ENCODE measurements at places on chromosomes 4 and X. TPM values are rescaled to one million over a fixed set of nuclear protein-coding genes. Genes with fewer than 3 reads are reported as not detected.

The DCTD gene
- total RNA-seq: 54.0 TPM

The MAGEE2 gene
- not detected for total RNA-seq

GRCh38 chr4:15001248-15001868, 923 bp upstream of the CPEB2 start:
- DNase-seq: peak; percentile 85

GRCh38 chr4:100936661-100937375, 410.5 kb downstream of the PPP3CA start:
- DNase-seq: no peak

GRCh38 chr4:27397886-27398285, 537.2 kb downstream of the STIM2 start:
- no peak for DNase-seq

The FAT4 gene
- 8.4 TPM for total RNA-seq

The AMTN gene
- not detected for total RNA-seq

The UGT2A2 gene
- not detected for total RNA-seq

DNA sequence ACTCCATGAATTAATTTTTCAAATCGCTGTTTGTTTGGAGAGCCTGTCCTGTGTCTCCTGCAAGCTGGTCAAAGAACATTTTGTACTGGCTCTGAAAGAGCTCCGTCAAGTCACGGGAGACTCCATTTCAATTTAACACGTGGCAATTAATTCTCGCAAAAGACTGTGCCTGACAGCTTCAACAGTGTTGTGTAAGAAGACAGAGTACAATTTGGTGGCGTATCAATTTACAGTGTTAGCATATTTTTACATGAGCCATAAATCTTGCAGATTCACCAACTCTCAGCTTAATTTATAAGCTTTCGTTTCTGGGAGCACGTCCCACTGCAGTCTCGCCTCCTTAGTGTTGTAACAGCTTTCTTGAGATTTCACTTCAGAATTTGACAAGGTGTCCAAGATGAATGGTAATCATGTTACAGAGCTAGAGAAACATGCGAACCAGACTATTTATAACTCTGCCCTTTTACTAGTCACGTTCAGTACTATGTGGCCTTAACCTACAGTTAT, 70.8 kb downstream of the RWDD4 start:
- no peak for DNase-seq

The VEGFD gene
- total RNA-seq: 6.1 TPM

The DUX4 gene
- total RNA-seq: not detected

GRCh38 chrX:64428371-64428770, 33.1 kb upstream of the MTMR8 start:
- DNase-seq: no peak

DNA sequence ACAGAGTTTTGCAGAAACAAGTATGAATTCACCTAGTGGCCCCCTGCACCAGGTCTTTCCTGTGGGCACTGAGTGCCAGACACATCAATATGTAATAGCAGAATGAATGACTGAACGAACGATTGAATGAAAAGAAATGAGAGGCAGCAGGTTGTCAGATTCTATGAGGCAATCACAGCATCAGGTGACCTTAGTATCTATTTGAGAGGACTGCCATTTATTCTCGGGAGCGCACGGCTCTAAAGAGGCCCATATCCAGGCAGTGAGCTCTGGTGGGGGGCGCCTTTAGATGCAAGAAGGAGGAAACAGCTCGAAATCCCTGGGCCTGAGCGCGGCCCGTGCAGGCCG, 528 bp upstream of the SLC25A4 start:
- no peak for DNase-seq

GRCh38 chr4:19941434-19941833, 310.3 kb upstream of the SLIT2 start:
- no peak for DNase-seq

DNA sequence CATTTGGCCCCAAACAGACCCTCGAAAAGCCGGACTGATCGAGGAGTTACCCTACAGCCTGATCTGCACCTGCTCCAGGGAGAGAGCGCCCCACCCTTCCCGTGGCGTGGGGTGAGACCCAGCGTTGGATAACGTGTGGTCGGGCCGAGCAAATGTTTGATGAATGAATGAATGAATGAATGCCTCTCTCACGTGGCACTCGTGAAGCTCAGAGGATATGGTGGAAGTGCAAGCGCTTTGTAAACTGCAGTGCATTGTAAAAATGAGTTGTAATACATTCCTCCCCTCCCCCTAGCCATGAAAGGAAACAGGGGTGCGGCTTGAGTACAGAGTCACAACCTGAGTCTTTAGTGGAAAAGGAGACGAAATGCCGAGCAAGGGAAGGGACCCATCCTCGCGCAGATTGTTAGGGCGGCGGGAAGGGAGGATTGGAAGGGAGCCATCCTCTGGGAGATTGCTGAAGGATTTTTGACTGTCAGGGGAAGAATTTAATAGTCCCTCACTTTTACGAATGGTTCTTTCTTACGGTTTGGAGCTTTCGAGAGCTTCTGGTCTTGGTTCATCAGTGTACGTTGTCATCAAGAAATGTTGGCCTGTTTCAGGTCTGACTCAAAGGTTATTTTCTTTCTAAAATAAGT, 772 bp upstream of the FBXW7 start:
- no peak for DNase-seq

DNA sequence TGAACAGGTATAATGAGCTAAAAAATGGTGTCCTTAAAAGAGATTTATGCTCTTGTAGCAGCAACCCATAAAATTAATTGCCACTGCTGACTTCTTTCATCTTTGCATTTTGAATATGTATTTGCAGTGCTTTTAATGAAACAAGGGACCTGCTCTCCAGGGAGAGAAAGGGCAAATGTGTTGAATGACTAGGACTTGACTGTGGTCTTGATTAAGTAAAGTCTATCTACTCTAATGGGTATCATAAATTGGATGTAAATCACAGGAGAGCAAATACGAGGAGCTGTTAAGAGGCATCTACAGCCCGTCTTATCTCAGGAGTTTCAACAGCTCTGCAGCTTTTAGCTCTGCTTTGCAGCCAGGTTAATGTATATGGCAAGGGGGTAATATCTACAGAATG, 216.4 kb downstream of the PALLD start:
- DNase-seq: no peak
